ENCODE measurements at places on chromosomes 3 and 15.

- DNase-seq: no peak
Measured at GRCh38 chr15:60251300-60252070, 146.3 kb downstream of the ANXA2 start.

GRCh38 chr15:25797511-25797935, 65.6 kb downstream of the ATP10A start:
- DNase-seq: no peak

DNA sequence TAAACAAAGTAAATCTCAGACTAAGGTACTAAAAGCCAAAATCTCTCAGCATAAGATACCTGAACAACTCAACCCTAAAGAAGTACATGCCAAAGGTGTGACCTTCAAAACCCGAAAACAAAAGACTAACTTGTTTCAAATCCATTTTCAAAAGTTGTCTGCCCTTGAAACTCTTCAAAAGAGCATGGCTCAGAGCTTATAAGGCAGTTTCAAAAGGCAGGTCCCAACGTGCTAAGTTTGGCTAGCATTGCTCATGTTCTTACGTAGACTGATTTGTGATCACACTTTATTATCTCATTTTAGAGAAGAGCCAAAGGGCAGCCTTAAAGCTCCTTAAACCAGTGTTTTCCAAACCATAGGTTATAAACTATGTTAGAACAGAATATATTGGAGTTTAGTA, 112.2 kb downstream of the FEZF2 start:
- no peak for DNase-seq

GRCh38 chr3:124295362-124295761, 303.4 kb upstream of the ROPN1 start:
- no peak for DNase-seq

GRCh38 chr3:177646749-177647148, 449.5 kb upstream of the TBL1XR1 start:
- no peak for DNase-seq
